Keratinocyte (primary cell): ENCODE measurements at places on chromosomes 2 and 18. TPM values are rescaled to one million over a fixed set of nuclear protein-coding genes. Genes with fewer than 3 reads are reported as not detected.

DNA sequence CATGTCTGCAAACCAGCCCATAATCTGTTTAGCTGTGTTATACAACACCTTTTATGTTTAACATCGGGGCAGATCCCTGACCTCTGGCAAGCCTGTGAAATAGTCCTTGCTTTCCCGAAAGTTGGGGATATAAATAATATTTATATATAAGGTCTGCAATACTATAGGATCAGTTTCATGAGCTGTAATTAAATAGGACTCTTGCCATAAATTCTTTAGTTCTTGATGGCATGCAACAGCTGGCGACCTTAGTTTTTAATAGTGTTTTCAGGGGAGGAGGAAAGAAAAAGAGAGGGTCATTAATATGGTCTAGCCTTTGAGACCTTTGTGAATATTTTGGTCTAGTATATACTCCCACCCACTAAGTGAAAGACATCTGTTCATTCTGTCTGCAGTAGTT, 166.5 kb downstream of the MTX2 start:
- no peak for DNase-seq

DNA sequence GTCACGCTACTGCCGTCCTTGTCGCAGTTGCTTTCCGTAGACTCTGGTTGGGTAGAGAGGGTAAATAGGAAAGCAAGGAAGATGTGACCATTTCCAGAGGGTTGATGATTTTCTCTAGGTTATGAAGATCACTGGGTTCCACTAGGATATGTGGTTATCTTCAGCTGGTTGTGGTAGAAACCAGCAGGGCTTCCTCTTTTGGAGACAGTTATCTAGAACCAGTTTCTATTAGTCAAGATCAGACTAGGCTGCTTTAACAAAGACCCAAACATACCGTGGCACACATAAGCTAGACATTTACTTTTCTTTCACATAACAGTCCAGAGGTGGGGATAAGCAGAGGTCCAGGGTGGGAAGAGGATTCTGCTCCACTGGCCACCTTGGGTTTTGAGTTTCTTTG, 59.6 kb downstream of the FASTKD2 start:
- DNase-seq: no peak

DNA sequence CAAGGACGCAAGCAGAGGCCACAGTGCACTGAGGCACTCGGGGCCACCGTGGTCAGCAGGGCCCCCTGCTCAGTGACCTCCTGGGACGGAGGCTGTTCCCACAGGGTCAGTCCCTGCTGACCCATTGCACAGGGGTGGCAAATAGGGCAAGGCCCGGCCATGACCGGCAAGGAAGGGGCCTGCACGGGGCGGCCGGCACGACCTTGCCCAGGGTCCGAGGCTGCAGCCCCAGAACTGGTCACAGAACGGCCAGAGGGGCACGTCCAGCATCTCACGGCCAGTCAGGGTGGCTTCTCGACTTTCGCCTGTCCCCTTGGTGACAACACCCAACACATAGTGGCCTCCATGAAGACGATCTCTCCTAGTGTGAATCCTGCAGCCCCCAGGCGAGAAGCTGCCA, 27.6 kb upstream of the OTOS start:
- DNase-seq: no peak

GRCh38 chr2:1744446-1745170, at the start of gene PXDN:
Gene PXDN (minus strand): TSS chr2:1744515. CDS start chr2:1744455, 60 bp downstream.
- no peak for DNase-seq

- no peak for DNase-seq
Observed at GRCh38 chr2:45781464-45781811, 130.0 kb downstream of the PRKCE start.

- no peak for DNase-seq
Observed at GRCh38 chr2:54669677-54670484, 53.6 kb upstream of the EML6 start.

DNA sequence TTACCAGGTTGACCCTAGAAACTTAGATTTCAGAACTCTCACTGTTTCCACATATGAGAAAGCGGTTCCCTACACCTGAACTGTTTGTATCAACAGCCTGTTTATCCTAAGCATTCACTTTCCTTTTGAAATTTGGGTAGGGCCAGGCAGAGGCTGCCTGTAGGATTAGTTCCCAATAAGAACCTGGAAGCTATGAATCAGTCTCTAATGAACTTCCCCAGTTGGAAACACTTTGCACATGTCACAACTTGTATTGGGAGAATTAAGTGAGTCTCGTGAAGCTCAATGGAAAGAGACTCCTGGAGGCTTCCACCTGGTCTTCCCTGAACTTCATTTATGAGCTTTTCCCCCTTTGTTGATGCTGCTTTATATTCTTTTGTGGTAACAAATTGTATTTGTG, 486.6 kb upstream of the HS6ST1 start:
- peak; percentile 78 for DNase-seq

GRCh38 chr2:85889627-85890281, 964 bp upstream of the ST3GAL5 start:
- DNase-seq: no peak

DNA sequence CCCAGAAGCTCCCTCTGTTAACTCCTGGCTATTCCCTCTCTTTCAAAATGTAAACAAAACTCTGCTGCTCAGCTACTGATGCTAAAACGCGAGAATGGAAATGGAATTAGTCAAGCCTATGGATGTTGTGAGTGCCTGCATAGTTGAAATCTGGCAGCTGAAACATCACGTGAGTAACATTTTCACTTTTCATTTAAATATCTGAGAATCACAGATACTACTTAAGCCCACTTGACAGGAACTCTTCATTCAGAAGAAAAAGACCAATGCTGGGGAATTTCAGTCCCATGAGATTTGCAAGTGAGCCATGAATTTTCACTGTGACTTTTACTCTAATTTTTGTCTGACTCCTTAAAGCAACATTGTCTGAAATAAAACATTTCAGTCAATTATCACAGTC, 215.3 kb upstream of the SESTD1 start:
- no peak for DNase-seq

- DNase-seq: no peak
Observed at GRCh38 chr2:232490221-232491138, 2.8 kb upstream of the ECEL1 start.

GRCh38 chr18:21742315-21742687, 1.7 kb downstream of the MIB1 start:
- DNase-seq: no peak

GRCh38 chr2:226619707-226620106, 179.9 kb downstream of the IRS1 start:
- no peak for DNase-seq

- no peak for DNase-seq
Observed at GRCh38 chr2:137935591-137935990, 28.7 kb upstream of the HNMT start.

DNA sequence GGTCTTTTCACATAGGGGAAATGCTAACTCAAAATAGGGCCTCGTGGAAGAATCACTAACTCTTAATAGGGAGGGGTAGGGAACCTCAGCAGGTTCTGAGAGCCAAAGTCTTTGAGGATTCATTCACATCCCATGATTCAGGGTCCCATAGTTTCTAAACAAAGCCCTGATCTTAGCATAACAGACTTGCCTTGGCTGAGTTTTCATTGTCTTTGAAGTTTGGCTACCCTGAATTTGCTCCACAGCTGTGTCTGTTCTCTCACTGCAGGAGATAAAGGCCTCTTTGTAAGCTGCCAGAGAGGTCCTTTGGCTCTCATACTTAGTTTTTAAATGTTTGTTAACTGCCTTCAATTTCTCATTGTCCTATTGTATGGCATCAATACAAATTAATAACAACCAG, 54.5 kb downstream of the ZDBF2 start:
- DNase-seq: no peak

- no peak for DNase-seq
Observed at GRCh38 chr2:119113489-119113770, 45.1 kb downstream of the C1QL2 start.

GRCh38 chr2:235945608-235946140, 222.5 kb downstream of the GBX2 start:
- DNase-seq: no peak

DNA sequence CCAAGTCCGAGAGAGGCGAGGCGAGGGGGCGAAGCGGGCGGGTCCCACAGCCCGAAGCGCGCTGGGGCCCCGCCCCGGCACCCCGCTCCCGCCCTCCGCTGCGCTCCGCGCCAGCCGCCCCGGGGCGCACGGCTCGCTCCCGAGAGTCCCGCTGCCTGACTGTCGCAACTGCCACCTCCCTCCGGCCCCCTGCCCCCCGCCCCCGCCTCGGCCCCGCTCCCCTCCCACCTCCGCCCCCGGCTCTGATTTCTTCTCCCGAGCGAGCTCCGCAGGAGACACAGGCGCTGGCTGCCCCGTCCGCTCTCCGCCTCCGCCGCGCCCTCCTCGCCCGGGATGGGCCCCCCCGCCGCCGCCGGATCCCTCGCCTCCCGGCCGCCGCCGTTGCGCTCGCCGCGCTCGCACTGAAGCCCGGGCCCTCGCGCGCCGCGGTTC, at the start of gene WNT6:
TSS of gene WNT6 (plus strand) at position 250 of the 432 bp plus-strand sequence. CDS start 233 bp downstream, outside the sequence.
- DNase-seq: no peak

GRCh38 chr2:7468448-7468828, 551.2 kb downstream of the RNF144A start:
- no peak for DNase-seq

- no peak for DNase-seq
Observed at GRCh38 chr2:235784788-235785187, 290.9 kb downstream of the AGAP1 start.

DNA sequence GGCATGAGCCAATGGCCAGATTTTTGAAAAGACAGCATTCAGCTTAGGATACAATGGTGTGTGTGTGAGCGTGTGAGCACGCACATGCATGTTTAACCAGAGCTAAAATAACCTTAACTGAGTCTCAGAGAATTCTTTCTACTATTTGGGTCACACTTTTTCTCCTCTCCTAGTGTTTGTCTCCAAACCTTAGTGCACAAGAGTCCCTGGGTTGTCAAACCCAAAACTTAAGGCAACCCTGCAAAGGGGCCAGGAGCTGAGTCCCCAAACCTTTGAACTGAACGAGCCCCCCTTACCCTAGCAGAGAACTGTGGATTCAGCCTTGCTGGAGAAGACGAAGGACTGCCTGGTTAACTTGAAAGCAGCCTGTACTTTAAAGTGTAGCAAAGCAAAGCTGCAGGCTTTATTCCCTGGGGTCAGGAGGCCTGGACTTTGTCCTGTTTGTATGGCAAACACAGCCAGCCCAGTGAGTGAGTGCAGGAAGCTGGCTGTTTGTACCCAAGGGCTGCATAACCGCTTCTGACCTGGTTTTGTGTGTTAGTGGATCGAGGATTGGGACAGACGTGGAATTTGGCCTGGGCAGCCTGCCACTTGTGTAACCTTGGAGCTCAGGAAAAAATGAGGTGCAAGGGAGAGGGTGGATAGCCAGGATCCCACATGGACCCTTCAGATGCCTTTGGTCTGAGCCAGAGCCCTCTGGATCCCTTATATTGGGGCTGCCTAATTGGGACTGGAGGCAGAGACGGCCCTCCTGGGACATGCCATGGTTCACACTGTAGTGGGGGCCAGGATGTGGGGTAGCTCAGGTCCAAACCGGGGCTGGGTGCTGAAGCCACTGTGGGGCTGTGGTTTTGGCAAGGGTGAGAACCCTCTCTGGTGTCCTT, 6.4 kb upstream of the PSMD1 start:
- no peak for DNase-seq

- DNase-seq: no peak
Observed at GRCh38 chr2:53668624-53669026, 99.0 kb upstream of the CHAC2 start.

DNA sequence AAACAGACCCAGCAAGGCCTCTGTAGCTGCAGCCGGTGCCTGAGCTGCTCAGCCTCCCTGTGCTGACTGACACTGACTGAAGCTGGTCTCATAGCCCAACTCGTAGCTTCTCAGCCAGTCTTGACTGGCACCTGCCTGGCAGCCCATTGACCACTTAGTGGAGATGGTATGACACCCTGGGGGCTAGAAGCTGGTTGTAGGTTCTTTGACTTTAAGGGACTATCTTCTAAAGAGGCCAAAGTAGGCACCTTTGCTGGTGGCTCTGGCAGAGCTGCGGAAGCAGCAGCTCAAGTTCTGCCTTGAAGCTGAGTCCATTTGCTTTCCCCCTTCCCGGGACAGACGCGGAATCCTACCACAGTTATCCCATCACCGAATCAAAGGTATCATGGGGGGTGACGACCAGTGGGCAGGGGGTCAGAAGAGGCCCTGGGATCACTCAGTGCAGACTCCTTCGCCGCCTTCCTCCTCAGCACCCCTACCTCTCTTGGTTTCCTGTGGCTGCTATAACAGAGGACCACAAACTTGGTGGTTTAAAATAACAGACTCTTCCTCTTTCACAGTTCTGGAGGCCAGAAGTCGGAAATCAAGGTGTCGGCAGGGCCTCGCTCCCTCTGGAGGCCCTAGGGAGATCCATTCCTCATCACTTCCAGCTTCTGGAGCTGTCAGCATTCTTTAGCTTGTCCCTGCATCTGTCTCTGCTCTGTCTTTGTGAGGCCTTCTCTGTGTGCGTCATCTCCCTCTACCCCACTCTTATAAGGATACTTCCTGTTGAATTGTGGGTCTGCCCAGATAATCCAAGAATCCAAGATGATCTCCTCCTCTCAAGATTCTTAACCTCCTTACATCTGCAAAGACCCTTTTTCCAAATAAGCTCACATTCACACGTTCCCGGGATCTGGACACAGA, 13.7 kb upstream of the FOSL2 start:
- no peak for DNase-seq

GRCh38 chr2:240786871-240787311, 33.1 kb downstream of the KIF1A start:
- no peak for DNase-seq

GRCh38 chr2:86281066-86281700, 56.2 kb downstream of the REEP1 start:
- no peak for DNase-seq

DNA sequence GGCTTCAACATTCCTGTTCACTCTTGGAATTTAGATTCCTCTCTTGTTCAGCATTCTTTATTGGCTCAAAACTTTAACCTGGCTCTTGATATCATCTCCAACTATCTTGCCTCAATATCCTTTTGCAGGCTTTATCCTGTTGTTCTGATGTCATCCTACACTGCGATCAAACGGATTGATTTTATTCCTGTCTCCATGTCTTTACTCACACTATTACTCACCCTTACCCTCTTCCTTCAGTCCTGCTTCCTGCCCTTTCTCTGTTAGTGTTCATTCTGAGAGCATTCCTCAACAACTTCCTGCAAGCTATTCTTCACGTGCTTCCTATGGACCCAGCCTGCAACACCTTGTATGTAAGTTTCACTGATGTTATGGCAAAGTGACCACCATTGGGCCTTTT, 264.7 kb downstream of the RNF152 start:
- DNase-seq: no peak

- peak; percentile 5 for DNase-seq
Observed at GRCh38 chr18:54904581-54904980, 54.7 kb downstream of the CCDC68 start.

GRCh38 chr18:23835506-23835905, 146.3 kb downstream of the LAMA3 start:
- no peak for DNase-seq

- DNase-seq: no peak
Observed at GRCh38 chr2:173049831-173050230, 25.8 kb upstream of the MAP3K20 start.

- no peak for DNase-seq
Observed at GRCh38 chr2:160660741-160661140, 167.1 kb upstream of the RBMS1 start.

RHBDD1 gene
- 22.1 to 27.8 TPM (median 22.8 TPM) in 3 replicates for polyA plus RNA-seq

THOC1 gene
- polyA plus RNA-seq: 13.6 to 35.8 TPM (median 20.7 TPM) in 3 replicates

NDC80 gene
- 1.2 to 11.5 TPM (median 6.7 TPM) in 3 replicates for polyA plus RNA-seq

CD8B2 gene
- polyA plus RNA-seq: not detected in 3 replicates

GPR35 gene
- polyA plus RNA-seq: 0.04 to 0.17 TPM (median 0.09 TPM) in 3 replicates

LAMA1 gene
- polyA plus RNA-seq: 2.1 to 4.1 TPM (median 2.5 TPM) in 3 replicates

LTBP1 gene
- 9.2 to 16.7 TPM (median 9.3 TPM) in 3 replicates for polyA plus RNA-seq

LHCGR gene
- not detected in 3 replicates for polyA plus RNA-seq

EFEMP1 gene
- 176 to 285 TPM (median 234 TPM) in 3 replicates for polyA plus RNA-seq

CHPF gene
- polyA plus RNA-seq: 24.4 to 63.7 TPM (median 50.9 TPM) in 3 replicates

NIF3L1 gene
- polyA plus RNA-seq: 44.8 to 67.1 TPM (median 49.8 TPM) in 3 replicates

PAIP2B gene
- polyA plus RNA-seq: 0.99 to 1.7 TPM (median 1.4 TPM) in 3 replicates

CNDP1 gene
- not detected in 3 replicates for polyA plus RNA-seq

MARCHF4 gene
- polyA plus RNA-seq: 2.4 to 9.2 TPM (median 5.3 TPM) in 3 replicates

BOLL gene
- not detected in 3 replicates for polyA plus RNA-seq
